Astrocyte of the cerebellum (primary cell): ENCODE measurements at places on chromosomes 2 and 18.

GRCh38 chr2:206154197-206154596 lies 5.0 kb downstream of the NDUFS1 start:
- no peak for DNase-seq

- no peak for DNase-seq
Observed at GRCh38 chr18:79962311-79962710, 2.1 kb upstream of the HSBP1L1 start.

- no peak for DNase-seq
Observed at GRCh38 chr2:34031097-34031496, 432.0 kb upstream of the FAM98A start.

DNA sequence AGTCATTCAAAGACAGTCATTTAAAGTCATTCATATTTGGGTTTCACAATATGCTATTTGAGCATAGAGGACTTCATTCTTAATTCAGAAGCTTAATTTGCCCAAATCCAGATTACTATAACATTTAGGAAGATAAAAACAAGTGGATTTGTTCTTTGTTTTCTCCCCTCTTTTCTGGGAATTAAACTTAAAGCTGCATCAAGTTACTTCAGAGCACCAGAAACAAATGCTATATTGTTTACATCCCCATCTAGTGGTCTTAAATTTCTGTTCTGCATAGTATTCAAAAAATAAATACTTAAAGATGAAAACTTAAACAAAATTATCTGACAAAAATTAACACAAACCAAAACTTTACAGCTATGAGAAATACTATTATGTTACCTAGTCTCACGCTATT lies 34.7 kb upstream of the MARCHF7 start:
- no peak for DNase-seq

GRCh38 chr2:223503746-223504145 lies 98.4 kb downstream of the SCG2 start:
- no peak for DNase-seq

DNA sequence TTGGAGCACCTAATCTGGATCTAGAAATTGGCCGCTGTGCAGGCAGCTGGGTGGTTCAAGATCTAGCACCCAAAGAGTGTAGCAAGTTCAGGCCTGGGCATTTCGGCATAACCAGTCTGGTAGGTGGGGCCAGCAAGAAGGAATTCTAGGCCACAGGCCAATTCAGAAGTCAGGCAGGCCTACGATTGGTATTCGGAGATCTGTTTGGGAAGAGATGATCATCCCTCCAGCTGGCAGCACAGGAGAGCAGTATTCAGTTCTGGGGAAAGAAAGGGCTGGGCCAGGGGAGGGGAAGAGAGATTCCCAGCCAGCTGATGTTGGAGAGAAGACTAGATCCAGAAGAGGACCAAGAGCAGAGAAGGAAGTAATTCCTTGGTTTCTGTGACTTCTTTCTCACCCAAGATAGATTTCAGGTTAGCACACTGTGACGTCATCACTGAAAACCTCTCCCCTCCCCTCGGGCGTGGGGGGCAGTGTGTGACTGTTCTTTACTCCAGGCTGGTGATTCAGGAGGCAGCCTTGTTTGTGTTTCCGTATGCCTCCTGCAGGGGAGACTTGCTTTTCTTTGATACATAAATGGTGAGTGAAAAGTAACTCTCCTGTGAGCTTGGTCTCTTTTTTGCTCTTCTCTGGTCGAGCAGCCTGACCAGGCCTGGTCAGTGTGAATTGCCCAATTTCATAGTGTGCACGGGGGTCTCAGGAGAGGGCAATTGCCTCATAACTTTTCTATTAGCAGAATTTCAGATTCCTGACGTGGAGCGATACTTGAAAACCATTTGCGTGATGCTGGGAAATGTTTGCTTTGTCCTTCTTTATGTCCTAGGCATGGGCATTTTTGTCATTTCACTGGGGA lies 61.1 kb downstream of the MEIS1 start:
- peak; percentile 74 for DNase-seq

DNA sequence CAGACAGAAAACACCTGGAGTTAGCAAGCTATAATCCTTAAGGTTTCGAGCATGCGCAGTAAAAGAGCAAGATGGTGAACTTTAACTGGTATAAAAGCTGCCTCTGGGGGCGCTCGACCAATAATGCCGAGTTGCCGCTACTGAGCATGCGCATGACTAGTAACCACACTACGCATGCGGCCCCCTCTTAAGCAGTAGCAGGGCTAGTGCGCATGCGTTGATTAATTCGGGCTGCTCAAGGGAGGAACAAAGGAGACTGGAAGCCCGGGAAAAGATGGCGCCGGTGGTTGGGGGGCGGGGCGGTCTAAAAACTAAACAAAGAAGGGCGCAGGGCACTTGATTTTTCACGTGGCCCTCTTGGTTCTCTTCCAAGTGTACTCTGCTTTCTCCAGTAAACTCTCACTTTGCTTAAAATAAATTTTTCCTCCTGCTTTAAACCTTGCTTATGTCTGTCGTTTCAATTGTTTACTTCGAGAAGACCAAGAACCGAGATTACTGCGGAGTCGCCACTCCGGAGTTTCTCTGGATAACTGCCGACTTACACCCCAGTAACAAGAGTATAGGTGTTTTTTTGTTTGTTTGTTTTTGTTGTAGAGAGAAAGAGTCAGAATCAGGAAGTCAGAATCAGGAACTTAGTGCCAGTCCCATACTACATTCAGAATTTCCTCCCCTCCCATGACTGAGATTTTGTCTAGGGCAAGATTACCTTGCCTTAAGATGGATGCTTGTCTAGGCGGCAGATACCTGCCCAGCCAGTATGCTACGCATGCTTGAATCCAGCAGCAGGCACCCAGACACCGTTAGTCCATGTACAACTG lies 5.8 kb downstream of the XRCC5 start:
- peak; percentile 100 for DNase-seq

GRCh38 chr18:28132084-28132483 lies 44.8 kb downstream of the CDH2 start:
- DNase-seq = no peak

GRCh38 chr2:86064006-86064405 lies 41.7 kb downstream of the POLR1A start:
- no peak for DNase-seq

- no peak for DNase-seq
Observed at GRCh38 chr2:47918043-47918442, 11.7 kb upstream of the FBXO11 start.

- no peak for DNase-seq
Observed at GRCh38 chr2:96025194-96025492, 9.6 kb downstream of the GPAT2 start.

DNA sequence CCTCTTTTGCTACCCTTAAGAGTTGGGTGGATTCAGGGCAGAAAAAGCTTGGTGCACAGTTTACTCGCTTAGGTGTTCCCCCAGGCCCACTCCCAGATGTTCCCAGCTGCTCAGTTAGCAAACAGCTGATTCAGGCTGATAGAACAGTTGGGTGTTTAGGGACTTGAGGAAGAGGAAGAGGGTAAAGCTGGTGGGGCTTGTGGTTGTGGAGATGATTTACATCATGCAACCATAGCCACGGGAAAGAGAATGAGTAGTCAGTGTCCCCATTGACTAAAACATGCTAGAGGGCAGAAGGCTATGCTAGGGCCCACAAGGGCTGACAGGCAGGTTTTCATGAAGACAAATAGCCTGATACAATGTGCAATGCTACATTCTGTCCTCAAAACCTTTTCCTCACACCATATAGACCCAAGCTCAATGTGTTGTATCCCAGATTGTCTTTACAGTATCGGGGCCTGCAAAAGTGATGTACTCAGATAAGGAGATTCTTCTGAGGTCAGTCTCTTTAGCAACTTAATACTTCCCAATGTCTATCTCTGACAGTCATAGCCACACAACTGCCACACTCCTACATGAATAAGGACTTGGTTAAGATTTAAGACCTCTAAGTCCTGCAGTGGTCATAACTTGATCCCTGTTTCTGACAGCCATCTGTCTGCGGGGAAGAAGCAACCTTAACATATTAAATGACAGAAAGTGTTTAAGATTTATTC lies 15.6 kb downstream of the COLEC12 start:
- no peak for DNase-seq

DNA sequence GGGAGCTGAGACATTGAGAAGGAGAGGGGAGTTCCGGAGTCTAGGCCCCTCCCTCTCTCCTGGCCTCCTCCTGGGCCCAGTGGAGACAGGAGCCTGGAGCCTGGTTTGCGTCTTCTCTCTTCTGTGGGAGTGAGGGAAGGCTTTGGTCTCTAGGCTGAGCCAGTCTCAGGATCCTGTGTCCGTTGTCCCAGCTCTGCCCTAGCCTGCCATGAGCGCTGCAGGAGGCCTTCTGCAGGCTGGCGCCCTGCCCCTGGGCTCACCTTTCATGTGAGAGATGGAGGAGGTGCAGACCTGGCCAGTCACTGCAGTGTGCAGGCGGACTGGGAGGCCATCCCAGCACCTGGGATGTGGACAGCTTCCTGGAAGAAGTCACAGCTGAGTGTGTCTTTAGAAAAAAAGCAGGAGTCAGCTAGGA lies 8.7 kb downstream of the IMPA2 start:
- DNase-seq = no peak

- no peak for DNase-seq
Observed at GRCh38 chr2:134039912-134040581, 213.8 kb upstream of the MGAT5 start.

DNA sequence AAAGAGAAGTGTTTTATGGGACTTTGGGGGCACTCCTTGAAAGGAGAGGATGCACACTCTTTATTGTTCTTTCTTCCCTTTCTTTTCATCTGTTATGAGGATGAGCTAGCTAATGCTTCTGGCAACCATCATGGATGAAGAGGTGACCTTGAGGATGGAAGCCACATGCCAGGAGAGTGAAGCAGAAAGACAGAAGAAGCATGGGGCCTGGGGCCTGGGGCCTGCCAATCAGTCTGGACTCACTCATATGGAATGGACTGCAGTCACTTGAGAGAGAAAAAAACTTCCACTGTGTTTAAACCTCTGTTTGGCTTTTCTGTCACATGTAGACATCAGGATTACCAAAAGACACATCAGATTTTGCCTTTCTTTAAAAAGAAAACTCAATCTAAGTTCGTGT lies 35.8 kb upstream of the ZFP36L2 start:
- no peak for DNase-seq

- no peak for DNase-seq
Observed at GRCh38 chr2:238811293-238811692, 36.6 kb upstream of the TWIST2 start.

- no peak for DNase-seq
Observed at GRCh38 chr2:181526014-181526413, 68.8 kb downstream of the ITGA4 start.

DNA sequence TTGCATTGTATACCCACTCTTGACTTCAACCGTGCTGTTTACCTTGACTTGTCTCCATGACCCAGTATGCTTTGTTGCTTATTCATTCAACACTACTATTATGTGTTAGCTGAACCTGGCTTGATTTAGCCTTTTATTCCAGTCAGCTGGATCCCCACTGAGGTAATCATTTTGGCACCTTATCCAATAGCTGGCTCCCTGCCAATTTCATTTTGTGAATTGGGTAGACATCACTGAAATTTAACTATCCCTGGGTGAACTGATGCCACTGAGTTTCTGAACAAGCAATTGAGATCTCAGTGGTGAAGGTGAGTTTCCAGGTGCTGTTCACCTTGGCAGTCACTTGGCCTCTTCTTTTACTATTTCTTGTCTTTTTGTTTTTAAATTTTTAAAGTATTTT lies 584.3 kb downstream of the ADCYAP1 start:
- no peak for DNase-seq
